ENCODE measurements at places on chromosomes 4 and X. TPM values are rescaled to one million over a fixed set of nuclear protein-coding genes. Genes with fewer than 3 reads are reported as not detected.
A peak's percentile ranks its signal among the peaks of the same experiment; 100 is the strongest.

USP17L15 gene
- not detected for total RNA-seq

- no peak for DNase-seq
- H3K27me3 ChIP-seq = no peaks in the 10 kb centered on the region
- H3K4me1 ChIP-seq = no peaks in the 10 kb centered on the region
- no peak overlapping the region for H3K27ac ChIP-seq
These were observed 734.6 kb upstream of the TENM3 start for GRCh38 chr4:181508601-181509000.

- no peaks in the 10 kb centered on the region for H3K27me3 ChIP-seq
- peaks cover 9% of the 10 kb centered on the region for H3K4me1 ChIP-seq
- H3K27ac ChIP-seq = no peak overlapping the region
- no peaks in the 10 kb centered on the region for H3K36me3 ChIP-seq
These were observed 87.8 kb upstream of the GUCY1A1 start for GRCh38 chr4:155578726-155579370.

GRCh38 chr4:153790962-153791551 lies 2.2 kb upstream of the SFRP2 start:
- peak overlapping the region; percentile 5 for H3K4me3 ChIP-seq
- H3K4me1 ChIP-seq = no peaks in the 10 kb centered on the region
- H3K36me3 ChIP-seq = no peaks in the 10 kb centered on the region
- no peak overlapping the region for H3K27ac ChIP-seq

GRCh38 chrX:151779258-151779657 lies 44.7 kb downstream of the CNGA2 start:
- H3K36me3 ChIP-seq = no peaks in the 10 kb centered on the region
- H3K27ac ChIP-seq = no peak overlapping the region
- no peaks in the 10 kb centered on the region for H3K4me1 ChIP-seq
- H3K27me3 ChIP-seq = no peaks in the 10 kb centered on the region
- no peak for DNase-seq

- H3K4me3 ChIP-seq = no peak overlapping the region
- H3K27me3 ChIP-seq = no peaks in the 10 kb centered on the region
- H3K36me3 ChIP-seq = peaks cover 3% of the 10 kb centered on the region
These were observed 155.9 kb downstream of the EVC2 start for GRCh38 chr4:5552451-5552850.

DNA sequence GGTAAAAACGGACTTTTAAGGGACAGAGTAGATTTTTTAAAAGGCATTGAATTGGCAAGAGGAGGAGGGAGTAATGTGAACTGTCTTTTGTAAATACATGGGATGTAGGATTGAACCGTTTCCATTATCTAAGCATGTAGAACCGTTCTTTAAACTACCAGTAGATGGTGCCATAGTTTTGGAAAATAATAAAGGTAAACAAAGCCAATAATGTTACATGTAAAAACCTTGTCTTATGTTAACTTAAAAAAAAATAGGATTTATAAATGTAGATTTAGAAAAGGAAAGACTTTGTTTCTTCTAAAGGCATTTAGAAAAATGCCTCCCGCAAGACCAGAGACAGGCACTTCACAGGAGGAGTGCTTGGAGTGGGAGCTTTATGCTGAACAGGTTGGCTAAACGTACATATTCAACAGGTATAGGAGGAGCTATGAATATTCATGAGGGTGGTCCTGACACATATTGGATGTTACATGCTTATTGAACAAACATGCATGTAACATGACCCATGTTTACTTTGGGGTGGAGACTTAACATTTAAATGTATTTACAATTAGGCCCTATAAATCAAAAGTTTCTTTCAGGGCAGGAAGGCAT lies 45.5 kb upstream of the FAM241A start:
- H3K4me1 ChIP-seq = no peaks in the 10 kb centered on the region
- H3K27ac ChIP-seq = no peak overlapping the region
- no peaks in the 10 kb centered on the region for H3K36me3 ChIP-seq
- H3K4me3 ChIP-seq = no peak overlapping the region
- no peak for DNase-seq
- H3K27me3 ChIP-seq = no peaks in the 10 kb centered on the region

GRCh38 chr4:3781193-3781886 lies 15.2 kb downstream of the ADRA2C start:
- DNase-seq = no peak
- H3K4me3 ChIP-seq = no peak overlapping the region
- no peak overlapping the region for H3K27ac ChIP-seq
- H3K27me3 ChIP-seq = no peaks in the 10 kb centered on the region
- H3K4me1 ChIP-seq = no peaks in the 10 kb centered on the region
